ENCODE measurements at places on chromosomes 12 and 14. TPM values are rescaled to one million over a fixed set of nuclear protein-coding genes. Genes with fewer than 3 reads are reported as not detected.

GRCh38 chr12:49932023-49932422 is 18.5 kb upstream of the AQP2 start:
- no peaks in the 10 kb centered on the region for H3K4me1 ChIP-seq
- H3K36me3 ChIP-seq: no peaks in the 10 kb centered on the region
- no peaks in the 10 kb centered on the region for H3K27me3 ChIP-seq

DNA sequence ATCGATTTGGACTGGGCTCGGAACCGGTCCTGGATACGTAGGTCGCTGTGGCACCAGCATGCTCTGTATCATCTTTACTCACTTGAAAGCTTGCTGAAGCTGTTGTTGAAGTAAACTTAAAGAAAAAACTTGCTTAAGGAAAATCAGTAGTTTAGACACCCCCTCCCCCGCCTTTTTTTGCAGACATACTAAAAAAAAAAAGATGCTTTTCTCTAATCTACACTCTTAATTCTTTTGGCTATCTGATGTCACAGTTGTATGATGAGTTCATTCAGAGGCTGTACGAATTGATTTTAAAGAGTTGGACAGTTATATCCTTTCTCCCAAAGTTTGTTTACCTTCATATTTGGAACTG is 865 bp downstream of the FRS2 start:
- 0 out of 2 replicates have a peak overlapping the region, but pooled peaks have one; percentile 85 for H3K27ac ChIP-seq
- H3K36me3 ChIP-seq: peaks cover 19% of the 10 kb centered on the region
- H3K27me3 ChIP-seq: no peaks in the 10 kb centered on the region
- peak overlapping the region; percentile 91 for H3K4me3 ChIP-seq
- H3K4me1 ChIP-seq: peaks cover 36% of the 10 kb centered on the region

The PAPLN gene
- total RNA-seq: 2.4 TPM

GRCh38 chr14:90399541-90400444 is 3.0 kb downstream of the CALM1 start:
- H3K27ac ChIP-seq: no peak overlapping the region
- peak; percentile 87 for DNase-seq
- no peaks in the 10 kb centered on the region for H3K27me3 ChIP-seq
- peaks cover 25% of the 10 kb centered on the region for H3K4me1 ChIP-seq

The GLIPR1L1 gene
- total RNA-seq: not detected

The P2RX7 gene
- 3.1 TPM for total RNA-seq
